ENCODE measurements at places on chromosomes 4 and X.

DNA sequence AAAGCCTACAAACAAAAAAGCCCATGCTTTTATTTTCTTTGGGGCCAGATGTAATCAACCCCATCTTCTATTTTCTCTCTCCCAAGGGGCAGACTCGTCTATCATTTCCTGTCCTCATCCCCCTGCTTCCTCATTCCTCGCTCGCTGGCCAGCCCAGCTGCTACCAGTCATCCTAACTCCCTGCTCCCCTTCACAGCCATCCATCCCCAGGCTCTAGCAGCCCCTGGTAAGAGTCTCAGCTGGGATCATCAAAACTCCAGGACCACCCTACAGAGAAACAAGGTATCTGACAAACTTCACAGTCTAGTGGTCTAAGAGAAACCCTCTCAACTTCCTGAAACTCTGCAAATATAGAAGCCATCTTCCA, 23.6 kb downstream of the SH3KBP1 start:
- DNase-seq = no peak

DNA sequence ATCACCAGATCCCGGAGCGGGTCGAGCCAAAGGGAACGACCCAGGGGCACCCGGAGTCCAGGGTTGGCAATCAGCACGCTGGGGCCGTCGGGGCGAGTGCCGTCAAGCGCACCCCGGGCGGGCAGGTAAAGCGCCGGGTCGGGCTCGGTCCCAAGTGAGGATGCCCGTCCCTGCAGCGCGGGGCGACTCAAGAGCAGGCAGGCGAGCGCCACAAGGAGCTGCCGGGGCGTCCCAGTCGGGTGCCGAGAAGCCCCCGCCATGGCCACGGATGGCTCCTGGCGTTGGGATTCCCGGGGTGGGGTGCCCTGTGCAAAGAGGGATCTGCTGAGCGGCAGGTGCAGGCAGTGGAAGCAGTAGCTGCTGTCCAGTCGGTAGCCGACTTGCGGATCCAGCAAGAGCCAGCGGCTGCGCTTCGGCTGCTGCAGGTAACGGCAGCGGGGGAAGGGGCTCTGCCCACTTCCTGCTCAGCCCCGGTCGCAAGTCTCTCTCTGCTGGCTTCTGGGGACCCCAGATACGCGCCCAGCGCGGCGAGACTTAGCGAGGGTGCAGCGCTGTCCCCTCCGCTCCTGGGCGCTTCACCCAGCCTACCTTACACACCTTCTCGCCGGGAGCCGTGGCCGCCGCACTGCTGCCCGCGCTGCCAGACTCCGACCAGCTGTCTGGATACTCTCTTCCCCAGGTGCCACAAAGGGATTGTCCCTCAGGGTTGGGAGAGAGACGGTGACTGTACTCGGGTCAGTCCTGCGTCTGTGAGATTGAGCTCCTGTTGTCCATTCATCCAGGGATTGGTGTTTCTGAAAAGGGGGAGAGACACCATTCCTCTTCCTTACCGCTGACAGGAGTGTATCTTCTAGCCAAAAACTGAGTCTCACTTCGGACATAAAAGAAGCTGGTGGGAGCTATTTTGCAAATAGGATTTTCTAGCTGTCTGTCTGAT, at the start of gene FREM3:
Gene FREM3, minus strand, starts transcription at position 260 of the 937 bp plus-strand sequence. Its CDS starts 0 bp downstream, at position 260.
- DNase-seq = no peak

DNA sequence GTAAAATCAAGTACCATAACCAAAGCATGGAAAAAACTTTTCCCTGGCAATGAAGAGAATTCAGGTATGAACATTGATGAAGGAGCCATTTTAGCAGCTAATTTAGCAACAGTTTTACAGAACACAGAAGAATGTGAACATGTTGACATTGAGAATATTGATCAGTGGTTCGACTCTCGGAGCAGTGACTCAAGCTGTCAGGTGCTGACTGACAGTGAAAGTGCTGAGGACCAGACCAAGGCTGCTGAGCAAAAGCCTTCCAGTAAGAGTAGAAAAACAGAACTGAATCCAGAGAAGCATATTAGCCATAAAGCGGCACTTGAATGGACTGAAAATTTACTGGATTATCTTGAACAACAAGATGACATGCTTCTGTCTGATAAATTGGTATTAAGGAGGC, 2.8 kb downstream of the TIGD2 start:
- no peak for DNase-seq

DNA sequence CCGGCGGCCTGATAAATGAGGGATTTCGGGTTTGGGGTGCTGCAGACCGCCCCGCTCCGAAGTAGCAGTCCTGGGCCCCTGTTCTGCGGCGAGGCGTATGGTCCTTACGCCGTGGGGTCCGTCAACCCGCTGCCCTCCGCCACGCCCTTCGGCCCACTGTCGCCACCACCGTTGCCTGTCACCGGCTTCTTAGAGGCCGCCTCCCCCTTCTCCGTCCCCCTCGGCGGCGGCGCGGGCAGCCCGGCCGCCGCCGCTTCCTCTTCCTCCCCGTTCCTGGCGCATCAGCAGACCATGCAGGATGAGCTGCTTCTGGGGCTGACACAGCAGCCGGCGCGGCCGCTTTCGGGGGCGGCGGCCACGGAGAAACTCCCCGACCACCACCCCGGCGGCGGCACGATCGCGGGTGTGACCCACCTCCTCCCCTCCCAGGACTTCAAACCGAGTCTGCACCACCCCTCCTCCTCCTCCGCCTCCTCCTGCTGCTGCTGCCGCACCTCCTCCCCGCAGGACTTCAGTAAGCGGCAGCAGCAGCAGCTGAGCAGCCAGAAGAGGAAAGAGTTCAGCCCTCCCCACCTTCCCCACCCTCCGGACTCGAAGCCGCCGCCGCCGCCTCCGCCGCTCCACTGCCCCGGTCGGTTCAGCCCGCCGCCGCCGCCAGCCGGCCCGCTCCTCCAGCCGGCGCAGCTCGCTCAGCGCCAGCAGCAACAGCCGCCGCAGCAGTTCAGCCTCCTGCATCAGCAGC, 549 bp downstream of the CPEB2 start:
- DNase-seq = peak; percentile 65

GRCh38 chr4:163967263-163967662, 472.8 kb downstream of the TMA16 start:
- no peak for DNase-seq

DNA sequence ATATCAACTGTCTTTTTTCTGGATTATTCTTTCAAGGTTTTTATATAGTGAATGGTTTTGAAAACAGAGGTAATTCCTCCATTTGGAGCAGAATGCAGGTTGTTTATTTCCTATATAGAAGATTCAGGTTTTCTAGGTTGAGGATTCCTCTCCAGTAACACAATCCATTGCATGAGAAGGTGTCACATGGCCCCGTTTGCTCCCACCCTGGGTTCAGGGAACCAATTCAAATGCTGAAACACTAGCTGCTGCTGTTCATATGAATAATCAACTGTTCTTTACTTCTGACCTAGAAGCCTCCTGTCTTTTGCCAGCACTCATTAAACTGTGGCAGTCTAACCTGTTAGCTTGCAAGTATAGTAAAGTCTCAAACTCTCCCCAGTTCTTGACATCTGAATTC, 1316.9 kb upstream of the TENM3 start:
- no peak for DNase-seq

DNA sequence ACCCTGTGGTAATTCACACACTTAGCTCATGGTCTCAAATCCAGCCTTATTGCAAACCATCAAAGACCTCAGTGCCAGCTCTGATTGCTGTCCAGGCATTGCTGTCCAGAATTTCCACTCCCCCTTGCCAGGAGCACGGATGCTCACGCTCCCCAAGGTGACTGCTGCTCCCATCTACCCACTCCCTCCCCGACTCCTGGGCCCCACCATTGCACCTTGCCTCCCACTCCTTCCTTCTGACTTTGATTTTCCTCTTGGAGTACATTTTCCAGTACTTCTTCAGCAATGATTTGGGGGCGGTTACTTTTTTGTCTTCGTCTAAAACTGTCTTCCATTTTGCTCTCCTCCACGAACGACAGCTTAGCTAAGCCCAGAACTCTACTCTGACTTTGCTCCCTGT, 11.5 kb downstream of the ZFYVE28 start:
- DNase-seq = no peak

- no peak for DNase-seq
These were observed 3.0 kb downstream of the SULT1B1 start for GRCh38 chr4:69757464-69757863.

- DNase-seq = no peak
These were observed 39.6 kb downstream of the BEND4 start for GRCh38 chr4:42112846-42113245.

DNA sequence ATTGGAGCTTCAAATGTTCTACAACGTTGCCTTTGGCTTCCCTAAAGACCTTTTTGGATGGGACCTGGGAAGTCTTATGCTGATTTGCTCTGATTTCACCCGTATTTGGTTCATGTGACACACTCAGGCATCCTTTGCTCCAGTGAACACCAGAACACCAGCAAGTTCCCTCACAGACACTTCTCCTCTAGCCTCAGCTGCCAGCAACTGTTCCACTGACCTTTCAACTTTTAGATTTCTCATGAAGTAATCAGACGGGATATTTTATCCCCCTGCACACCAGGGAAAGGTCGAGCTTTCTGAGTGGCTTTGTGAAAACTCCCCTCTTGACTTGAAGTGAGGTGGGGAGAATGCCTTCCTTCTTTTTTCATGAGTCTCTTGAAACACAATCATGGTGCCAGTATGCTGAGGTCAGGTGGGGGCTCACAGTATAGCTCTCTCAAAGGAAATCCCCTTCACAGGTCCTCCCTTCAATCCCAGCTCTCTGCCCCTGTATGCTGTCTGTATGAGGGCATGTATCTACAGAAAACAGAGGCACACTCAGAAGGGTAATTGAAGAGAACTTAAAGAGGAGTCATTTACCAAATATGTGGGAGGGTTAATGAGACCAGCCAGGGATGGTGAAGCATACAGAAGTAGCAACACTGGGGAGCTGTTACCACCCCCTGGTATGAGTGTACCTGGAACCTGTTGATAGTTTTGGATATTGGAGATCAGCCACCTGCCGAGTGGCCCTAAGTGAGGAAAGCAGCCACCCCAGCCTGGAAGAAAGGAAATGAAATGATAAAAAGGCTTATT, 62.7 kb downstream of the FGFBP1 start:
- no peak for DNase-seq

DNA sequence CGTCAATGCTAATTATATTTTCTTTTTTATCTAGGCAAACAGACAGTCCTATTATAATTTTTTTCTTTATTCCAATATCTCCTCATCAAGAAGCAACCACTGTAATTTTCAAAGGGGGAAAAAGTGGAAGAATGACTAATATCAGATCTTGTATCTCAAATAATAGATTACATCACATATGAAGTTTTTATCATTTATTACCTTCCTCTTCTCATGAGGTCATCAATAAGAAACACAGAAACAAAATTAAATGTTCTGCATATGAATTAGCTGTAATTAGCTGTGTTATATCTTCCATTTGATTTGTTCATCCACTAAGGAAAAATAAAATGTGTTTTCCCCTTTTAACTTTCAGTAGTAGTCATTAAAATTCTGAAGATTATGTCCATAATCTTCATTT, 14.3 kb downstream of the PRSS12 start:
- DNase-seq = no peak

DNA sequence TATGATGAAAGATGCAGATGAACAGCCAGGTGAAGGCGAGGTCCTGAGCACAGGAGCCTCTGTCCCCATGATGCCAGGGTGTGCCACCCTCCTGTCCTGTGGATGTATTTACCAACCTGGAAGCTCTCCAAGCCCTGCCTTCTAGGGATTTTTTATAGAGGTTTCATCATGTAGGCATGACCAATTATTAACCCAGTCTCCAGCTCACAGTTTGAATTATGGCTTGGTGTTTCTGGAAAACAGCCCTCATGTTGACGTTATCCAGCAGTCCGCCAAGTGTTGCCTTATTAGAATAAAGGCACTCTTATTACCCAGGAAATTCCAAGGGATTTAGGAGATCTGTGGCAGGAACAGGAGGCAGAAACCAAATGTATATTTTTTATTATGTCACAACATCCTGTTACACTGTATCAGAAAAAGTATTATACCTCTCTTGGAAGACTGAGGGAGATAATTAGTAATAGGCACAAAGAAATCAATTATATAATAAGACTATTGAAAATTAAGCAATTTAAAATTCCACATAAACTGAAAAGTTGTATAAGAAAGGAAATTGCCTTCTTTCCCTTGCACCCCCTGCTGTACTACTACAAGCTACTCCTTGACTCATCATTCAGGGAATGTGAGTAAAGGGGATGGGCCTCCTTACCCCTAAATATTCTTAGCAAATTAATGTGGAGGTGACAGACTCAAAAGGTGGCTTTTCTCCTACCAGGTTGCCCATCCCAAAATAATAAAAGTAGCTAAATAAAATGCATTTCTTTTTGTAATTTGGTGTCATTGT, 129.6 kb downstream of the ZNF330 start:
- peak; percentile 97 for DNase-seq

GRCh38 chrX:110665223-110666002, 130.2 kb downstream of the CHRDL1 start:
- peak; percentile 66 for DNase-seq

DNA sequence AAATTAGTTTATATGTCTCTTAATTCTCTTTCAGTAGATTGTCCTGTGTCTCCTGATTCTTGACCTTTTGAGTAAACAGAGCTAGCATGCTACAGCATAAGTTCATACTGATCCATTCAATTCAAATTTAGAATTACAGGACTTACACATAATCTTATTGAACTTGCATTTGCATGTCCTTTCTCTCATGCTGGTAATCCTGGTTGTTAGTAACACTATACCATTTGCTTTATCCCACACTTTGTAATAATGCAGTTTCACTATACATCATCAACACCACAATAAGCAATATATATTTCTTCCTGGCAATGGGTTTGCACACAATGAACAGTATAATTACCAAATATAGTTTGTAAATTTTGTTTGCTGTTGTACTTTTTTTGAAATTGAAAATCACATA, 937.2 kb upstream of the GRID2 start:
- DNase-seq = no peak

GRCh38 chr4:18524667-18525066, 503.1 kb upstream of the LCORL start:
- no peak for DNase-seq

- no peak for DNase-seq
These were observed 83.6 kb downstream of the NBDY start for GRCh38 chrX:56812515-56813105.

DNA sequence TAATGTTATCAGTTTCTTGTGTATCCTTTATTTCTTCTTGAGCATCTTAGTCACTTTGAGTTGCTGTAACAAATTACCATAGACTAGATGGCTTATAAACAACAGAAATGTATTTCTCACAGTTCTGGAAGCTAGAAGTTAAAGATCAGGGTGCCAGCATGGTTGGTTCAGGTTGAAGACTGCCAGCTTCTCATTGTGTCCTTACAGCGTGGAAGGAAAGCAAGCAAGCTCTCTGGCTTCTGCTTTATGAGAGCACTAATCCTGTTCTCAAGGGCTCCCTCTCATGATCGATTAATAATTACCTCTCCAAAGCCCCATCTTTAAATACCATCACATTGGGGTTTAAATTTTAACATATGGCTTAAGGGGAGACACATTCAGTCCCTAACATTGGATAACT, 497.2 kb downstream of the RAPGEF2 start:
- DNase-seq = no peak

- no peak for DNase-seq
These were observed 659.6 kb upstream of the INTU start for GRCh38 chr4:126973201-126973600.

- DNase-seq = no peak
These were observed 12.8 kb downstream of the ATXN3L start for GRCh38 chrX:13307041-13307440.
